AG08396 (cell line): ENCODE measurements at places on chromosomes 4 and X.

GRCh38 chr4:184438375-184438774, 36.0 kb downstream of the IRF2 start:
- DNase-seq: no peak

DNA sequence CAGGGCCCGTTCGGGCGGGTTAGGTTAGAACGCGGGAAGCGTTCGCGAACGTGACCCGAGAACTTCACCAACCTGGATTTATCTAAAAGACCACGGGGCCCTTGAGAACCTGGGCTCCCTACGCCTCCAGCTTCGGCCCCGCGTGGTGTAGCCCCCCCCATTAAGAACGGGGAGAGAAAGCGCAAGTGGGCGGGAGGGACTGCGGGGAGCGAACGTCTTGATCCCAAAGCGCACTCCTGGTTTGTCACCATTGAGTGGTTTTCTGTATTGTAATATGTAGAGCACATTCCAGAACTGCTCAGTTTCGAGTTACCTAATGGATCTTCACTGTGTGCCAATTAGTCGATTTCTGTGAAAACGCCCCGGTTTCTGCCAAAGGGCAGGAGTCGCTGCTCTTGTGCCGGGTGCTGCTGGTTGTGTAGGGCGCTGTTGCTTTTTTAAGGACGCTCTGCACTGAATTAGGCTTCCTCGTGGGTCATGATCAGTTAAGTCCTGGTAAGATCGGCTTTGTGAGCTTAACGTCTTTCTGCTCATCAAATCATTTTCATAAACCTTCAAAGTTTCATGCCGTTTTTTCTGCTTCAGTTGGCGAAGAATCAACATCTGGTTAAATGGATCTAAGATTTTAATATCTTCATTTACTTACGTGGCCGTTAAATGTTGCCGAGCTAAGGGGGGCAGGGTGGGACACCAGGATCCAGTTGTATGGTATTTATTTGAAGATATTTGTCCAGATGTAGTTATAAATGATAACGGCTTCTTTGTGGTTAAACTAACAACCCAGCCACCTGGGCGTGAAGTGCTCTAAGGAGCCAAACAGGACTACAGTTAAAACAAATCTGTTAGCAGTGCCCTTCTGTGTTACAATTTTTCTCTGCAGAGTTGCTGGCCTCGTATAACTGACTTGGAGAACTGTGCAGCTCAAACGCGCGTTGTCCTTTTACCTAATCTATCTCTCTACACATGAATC, 809 bp downstream of the MND1 start:
- DNase-seq: peak; percentile 62

DNA sequence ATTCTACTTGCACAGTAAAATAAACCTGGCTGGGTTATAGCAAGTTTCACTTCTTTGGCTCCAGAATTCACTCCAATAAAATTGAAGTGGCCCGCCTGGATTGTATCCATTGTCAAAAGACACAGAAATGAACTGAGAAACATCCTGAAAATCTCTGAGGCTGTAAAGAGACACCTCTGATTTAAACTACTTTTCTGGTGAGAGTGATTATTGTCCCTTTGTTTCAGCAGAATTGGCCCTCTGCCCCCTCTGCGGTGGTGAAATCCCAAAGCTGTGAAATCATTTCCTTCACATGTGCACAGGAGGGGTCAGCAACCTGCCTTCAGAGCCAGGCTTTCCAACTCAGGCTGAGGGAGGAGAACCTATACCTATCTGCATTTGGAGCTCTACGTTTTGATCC, 23.0 kb downstream of the GAB3 start:
- DNase-seq: no peak

DNA sequence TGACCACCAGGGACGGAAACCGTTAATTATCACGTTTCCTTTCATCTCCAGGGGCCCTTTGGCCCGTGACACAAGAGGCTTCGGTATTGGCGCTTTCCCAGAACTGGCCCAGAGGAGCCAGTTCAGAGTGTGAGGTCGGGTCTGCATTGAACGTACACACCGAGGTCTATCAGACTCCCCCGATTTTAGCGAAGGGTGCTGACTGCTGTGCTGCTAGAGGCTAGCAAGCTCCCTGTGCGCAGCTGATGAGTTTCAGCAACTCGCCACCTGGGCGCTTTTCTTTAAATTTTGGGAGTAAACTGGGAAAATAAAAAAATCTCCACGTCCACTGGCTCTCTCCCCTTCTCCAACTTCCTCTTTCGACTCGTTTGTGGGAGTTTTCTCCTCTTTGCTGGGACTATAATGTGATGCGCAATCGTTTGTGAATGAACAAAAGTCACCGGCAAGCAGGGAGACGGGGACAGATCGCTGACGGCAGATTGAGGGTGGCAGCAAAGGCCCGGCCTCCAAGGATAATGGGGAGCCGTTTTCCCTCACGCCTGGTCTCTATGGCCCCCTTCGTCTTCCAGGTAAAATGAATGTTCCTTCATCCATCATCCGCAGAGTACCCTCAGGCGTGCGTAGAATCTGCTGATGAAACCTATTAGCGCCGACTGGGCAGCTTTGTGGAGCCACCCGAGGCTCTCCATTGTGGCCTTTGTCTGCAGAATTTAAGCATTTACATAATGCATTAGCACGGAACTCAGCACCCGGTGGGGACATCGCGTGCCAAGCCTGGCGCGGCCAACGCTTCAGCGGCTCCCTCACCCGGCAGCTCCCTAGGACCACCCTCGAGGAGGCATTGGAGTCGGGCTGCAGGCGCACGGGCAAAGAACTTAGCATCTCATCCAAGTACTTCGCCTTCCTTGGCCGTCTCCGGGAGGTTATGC, 1.6 kb upstream of the LRAT start:
- DNase-seq: no peak

- no peak for DNase-seq
Observed at GRCh38 chr4:133513901-133514300, 364.8 kb downstream of the PCDH10 start.

GRCh38 chr4:166012129-166013030, 139.3 kb downstream of the TLL1 start:
- DNase-seq: no peak
